RPMI7951 (cell line): ENCODE measurements at places on chromosomes 5 and 9. TPM values are rescaled to one million over a fixed set of nuclear protein-coding genes. Genes with fewer than 3 reads are reported as not detected.

HRH2 gene
- total RNA-seq: 4.4 and 5.3 TPM in 2 replicates

NDUFS4 gene
- 141 and 148 TPM in 2 replicates for total RNA-seq

PCDHGB4 gene
- 12.0 and 12.7 TPM in 2 replicates for total RNA-seq

PCDHGA12 gene
- total RNA-seq: 19.9 and 23.5 TPM in 2 replicates

- no peak for DNase-seq
Observed at GRCh38 chr5:5602554-5602953, 180.1 kb downstream of the ICE1 start.

DNA sequence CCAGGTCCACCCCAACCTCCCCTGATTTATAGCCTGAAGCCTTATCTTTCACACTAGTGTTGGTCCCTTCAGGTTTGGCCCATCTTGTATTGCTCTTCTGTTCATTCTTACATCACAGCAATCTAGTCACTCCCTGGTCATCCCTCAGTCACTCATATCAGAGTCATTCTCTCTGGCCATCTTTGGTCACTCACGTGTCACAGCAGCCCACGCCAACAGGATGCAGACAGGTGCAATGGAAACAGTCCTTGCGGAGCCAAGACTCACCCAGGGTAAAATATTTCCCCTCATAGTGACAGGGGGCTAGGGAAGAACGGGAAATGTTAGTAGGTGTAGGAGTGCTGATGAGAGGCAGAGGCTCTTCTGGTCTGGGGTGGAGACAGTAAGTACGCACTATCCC, 610 bp downstream of the MSMP start:
- DNase-seq: no peak
